ENCODE measurements at places on chromosomes 3 and 15.

DNA sequence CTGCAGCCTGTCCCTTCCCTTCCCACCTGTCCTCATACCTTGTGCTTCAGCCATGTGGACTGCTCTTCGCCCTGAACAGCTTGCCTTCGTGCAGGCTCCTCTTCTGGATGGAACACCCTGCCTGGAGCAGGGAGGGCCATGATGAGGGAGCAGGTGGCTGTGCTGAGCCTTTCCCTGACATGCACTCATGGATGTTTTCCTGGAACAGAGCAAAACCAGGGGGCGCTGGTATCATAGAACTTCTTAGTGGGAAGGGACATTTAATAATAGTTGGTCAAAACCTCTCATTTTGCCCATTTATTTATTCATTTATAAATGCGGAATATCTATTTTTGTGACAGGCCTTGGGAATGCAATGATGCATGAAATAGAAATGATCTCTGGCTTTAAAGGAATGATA is 149.3 kb downstream of the CACNA1D start:
- no peak for DNase-seq

- DNase-seq, result no peak
These were observed 3.1 kb downstream of the HHATL start for GRCh38 chr3:42699511-42699971.

- no peak for DNase-seq
These were observed 92.1 kb downstream of the IGF2BP2 start for GRCh38 chr3:185732782-185733181.

DNA sequence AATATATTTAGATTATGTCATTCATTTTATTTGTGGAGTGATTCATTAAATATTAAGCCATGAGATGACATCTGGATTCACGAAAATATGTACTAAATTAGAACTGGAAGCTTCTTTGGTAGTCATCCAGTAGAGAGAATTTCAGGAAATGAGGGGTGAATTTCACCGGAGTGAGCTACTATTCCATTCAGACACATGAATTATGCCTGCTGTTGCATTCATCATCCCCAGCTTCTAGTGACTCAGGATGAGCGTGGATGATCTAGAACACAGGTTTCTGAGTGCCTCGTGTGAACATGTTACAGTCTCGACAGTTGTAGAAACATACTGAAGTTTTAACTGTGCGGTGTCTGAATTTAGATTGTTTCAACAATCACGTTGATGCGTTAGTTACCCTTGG is 42.9 kb upstream of the GABRG3 start:
- DNase-seq, result no peak

- DNase-seq, result no peak
These were observed 258.0 kb upstream of the CBLB start for GRCh38 chr3:106126846-106127235.

- DNase-seq, result no peak
These were observed 153.2 kb downstream of the UNC13C start for GRCh38 chr15:54131410-54131809.

All from iPS DF 19.7 (cell line).